GM23248 (cell line): ENCODE measurements at places on chromosomes 16 and 17. TPM values are rescaled to one million over a fixed set of nuclear protein-coding genes. Genes with fewer than 3 reads are reported as not detected.

The MFAP4 gene
- 79.0 and 97.8 TPM in 2 replicates for total RNA-seq

The CD7 gene
- 0.22 TPM in 1 of 2 replicates, not detected in the other for total RNA-seq

The PRSS8 gene
- not detected in 2 replicates for total RNA-seq

The KRT12 gene
- not detected in 2 replicates for total RNA-seq

The SDF2 gene
- 52.3 and 64.4 TPM in 2 replicates for total RNA-seq

The TP53TG3F gene
- not detected in 2 replicates for total RNA-seq

The SPNS2 gene
- total RNA-seq, result not detected in 2 replicates

The KRTAP9-4 gene
- total RNA-seq, result not detected in 2 replicates

The TSPAN10 gene
- total RNA-seq, result 2.6 and 3.9 TPM in 2 replicates

The MARCHF10 gene
- 1.8 and 7.1 TPM in 2 replicates for total RNA-seq

The RDM1 gene
- total RNA-seq, result not detected in 2 replicates

The C17orf78 gene
- total RNA-seq, result not detected in 2 replicates

The SAMD14 gene
- total RNA-seq, result 3.0 and 4.4 TPM in 2 replicates

The LSM12 gene
- total RNA-seq, result 36.1 and 49.4 TPM in 2 replicates

The CCDC57 gene
- 12.3 and 15.3 TPM in 2 replicates for total RNA-seq

The CLEC19A gene
- total RNA-seq, result not detected in 2 replicates

The TMEM100 gene
- 0.76 TPM in 1 of 2 replicates, not detected in the other for total RNA-seq

The RNF222 gene
- not detected in 2 replicates for total RNA-seq

The CKLF gene
- 64.2 and 130 TPM in 2 replicates for total RNA-seq

The AHSP gene
- not detected in 2 replicates for total RNA-seq

The ANKS4B gene
- not detected in 2 replicates for total RNA-seq

The EPX gene
- not detected in 2 replicates for total RNA-seq

The ALDH3A2 gene
- total RNA-seq, result 41.9 and 62.1 TPM in 2 replicates

The OTOA gene
- total RNA-seq, result not detected in 2 replicates
